ENCODE measurements at places on chromosomes 3 and 15.

GRCh38 chr15:67101911-67102598 is 36.7 kb downstream of the SMAD3 start:
- DNase-seq: no peak

- no peak for DNase-seq
Observed at GRCh38 chr3:123126653-123127052, 59.8 kb downstream of the PDIA5 start.

DNA sequence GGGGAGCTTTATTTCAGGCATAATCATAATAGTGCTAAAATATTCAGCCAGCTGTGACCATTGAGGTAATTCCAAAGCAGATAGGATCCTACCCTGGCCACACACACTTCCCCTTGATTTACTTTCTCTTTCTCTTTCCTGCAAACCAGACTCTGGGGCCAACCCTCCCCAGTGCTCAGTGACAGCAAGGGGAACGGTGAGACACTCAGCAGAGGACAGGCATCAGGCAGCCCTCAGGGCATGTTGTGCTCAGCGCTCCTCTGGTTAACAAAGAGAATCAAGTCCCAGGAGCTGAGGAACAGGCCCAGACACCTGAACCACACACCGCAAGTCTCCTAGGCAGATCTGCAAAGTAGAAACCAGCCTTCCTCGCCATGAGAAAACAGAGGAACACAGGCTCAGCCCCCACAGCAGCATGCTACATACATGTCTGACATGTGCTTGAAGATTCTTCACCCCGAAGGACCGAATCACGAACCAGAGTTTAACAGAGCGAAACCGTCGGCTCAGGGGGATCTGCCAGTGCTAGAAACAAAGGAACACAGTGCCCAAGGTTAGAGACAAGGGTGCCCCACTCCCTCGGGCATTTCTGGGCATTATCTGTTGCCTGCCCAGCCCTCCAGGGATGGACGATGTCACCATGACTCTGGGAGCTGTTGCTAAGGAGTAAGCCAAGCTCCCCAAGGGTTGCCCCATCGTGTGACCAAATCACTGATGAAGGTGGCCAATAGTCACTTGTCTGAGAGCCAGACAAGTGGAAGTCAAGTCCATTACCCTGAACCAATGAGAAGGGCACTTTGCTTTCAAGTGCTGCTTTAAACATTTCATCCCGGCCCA is 17.5 kb downstream of the HDC start:
- DNase-seq: no peak

- no peak for DNase-seq
Observed at GRCh38 chr3:175179055-175179454, 319.9 kb downstream of the NAALADL2 start.

GRCh38 chr3:53570709-53571108 is 76.3 kb downstream of the CACNA1D start:
- no peak for DNase-seq

GRCh38 chr15:75900577-75900976 is 3.1 kb upstream of the FBXO22 start:
- DNase-seq: no peak

DNA sequence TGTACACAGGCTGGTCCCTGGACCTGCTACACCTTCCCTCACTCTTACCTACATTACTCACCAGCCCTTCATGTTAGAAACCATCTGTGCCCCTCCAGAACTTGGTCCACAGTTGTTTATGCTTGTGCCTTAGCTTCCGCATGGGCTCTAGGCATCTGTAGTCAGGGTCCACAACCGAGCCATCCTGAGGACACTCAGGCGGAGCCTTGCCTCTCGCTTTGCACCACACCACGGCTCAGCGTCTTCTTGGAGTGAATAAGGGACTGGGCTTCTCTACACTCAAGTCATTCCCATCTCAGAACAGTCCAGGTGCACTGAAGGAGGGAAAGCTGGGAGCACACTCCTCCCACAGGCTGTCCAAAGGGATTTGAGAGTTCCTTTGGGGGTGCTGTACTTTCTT is 97.8 kb downstream of the HMG20A start:
- DNase-seq: no peak

Measured in activated CD8-positive, alpha-beta memory T cell treated with anti-CD3 and anti-CD28 coated beads for 48 hours (primary cell).